Calu3 (cell line): ENCODE measurements at places on chromosomes 11 and 22. TPM values are rescaled to one million over a fixed set of nuclear protein-coding genes. Genes with fewer than 3 reads are reported as not detected.

GRCh38 chr11:128453444-128454336 lies 133.7 kb downstream of the ETS1 start:
- peaks cover 43% of the 10 kb centered on the region for H3K4me1 ChIP-seq
- no peaks in the 10 kb centered on the region for H3K27me3 ChIP-seq

GRCh38 chr11:117080370-117080769 lies 17.9 kb downstream of the SIK3 start:
- peaks cover 9% of the 10 kb centered on the region for H3K4me1 ChIP-seq
- H3K4me3 ChIP-seq = no peak overlapping the region
- H3K27ac ChIP-seq = no peak overlapping the region
- no peaks in the 10 kb centered on the region for H3K36me3 ChIP-seq

Gene DUSP18
- total RNA-seq = 10.7 and 11.6 TPM in 2 replicates

DNA sequence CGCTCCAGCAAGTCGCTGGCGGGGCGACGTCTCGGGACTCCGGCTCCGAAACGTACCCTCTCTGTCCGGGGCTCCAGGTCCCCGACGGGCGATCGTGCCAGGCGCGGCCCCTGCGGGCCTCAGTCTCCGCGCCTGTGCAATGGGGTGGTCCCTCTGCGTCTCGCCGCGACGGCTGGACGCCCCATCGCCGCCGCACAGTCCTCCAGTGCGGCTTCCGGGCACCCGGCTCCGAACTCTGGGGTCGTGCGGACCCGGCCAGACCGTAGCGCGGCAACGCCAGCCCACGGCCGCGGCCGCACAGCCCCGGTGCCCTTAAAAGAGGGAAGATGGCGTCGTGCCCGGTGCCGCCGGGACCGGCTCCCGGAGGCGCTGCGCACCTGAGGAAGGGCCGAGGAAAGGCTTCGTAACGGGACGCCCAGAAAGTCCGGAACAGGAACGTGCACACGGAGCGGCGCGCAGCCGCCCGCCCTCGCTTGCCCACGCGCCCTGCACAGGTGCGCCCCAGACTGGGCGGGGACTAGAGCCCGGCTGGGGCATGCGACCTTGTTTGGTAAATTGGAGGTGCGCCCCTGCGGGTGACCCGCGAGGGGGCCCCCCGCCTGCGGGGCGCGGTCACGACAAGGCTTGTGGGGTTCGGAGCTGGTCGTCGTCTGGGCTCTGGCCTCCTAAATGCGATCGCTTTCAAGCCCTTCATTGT lies 525 bp downstream of the BIK start:
- no peak overlapping the region for H3K27ac ChIP-seq
- H3K4me1 ChIP-seq = peaks cover 36% of the 10 kb centered on the region
- H3K36me3 ChIP-seq = peaks cover 34% of the 10 kb centered on the region
- peak overlapping the region; percentile 89 for H3K4me3 ChIP-seq

Gene UBASH3B
- total RNA-seq = 46.0 and 74.9 TPM in 2 replicates
